ENCODE measurements at places on chromosomes 1 and 21. TPM values are rescaled to one million over a fixed set of nuclear protein-coding genes. Genes with fewer than 3 reads are reported as not detected.

The SPRR3 gene
- 1.2 TPM for polyA plus RNA-seq

DNA sequence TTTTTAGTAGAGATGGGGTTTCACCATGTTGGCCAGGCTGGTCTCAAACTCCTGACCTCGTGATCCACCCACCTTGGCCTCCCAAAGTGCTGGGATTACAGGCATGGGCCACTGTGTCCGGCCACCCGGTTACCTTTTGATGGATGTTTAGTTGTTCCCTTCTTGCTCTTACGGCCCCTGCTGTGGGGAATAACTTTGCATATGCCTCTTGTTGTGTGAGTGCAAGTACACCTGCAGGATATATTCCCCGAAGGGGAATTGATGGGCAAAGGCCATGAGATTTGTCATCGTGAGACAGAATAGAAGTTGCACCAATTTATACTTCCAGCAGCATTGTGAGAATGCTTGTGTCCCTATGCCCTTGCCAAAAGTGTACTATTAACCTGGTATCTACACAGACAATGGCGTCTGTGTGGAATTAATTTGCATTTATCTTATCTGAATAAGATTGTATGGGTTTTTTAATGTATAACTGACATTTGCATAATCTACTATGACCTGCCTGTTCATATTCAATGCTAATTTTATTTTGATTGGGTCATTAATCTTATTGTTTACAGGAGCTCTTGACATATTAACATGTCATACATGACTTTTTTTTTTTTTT, 8.1 kb downstream of the IL6R start:
- no peak for DNase-seq
- no peak overlapping the region for H3K4me3 ChIP-seq
- no peaks in the 10 kb centered on the region for H3K4me1 ChIP-seq
- no peaks in the 10 kb centered on the region for H3K27me3 ChIP-seq
- no peak overlapping the region for H3K27ac ChIP-seq

- H3K4me3 ChIP-seq: no peak overlapping the region
- H3K27ac ChIP-seq: no peak overlapping the region
- H3K36me3 ChIP-seq: no peaks in the 10 kb centered on the region
These were observed 10.3 kb downstream of the ACTRT2 start for GRCh38 chr1:3031401-3032221.

DNA sequence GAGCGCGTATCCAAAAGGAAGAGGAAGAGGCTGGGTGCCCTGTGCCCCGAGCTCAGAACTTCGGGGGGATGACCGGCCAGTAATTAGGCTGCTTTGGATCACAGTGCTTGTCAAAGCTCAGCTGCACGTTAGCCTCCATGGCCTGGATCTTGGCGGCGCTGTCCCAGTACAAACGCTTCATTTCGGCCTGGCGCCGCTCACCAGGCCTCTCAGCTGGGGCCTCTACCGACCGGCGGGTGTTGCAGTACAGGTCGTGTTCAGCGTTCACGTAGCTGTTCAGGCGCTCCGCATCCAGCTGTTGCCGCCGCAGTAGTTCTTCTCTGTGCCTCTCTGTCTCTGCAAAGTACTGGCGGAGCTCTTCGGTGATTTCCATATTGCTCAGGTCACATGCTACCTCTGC, 1.4 kb upstream of the ZNF326 start:
- H3K27me3 ChIP-seq: no peaks in the 10 kb centered on the region
- H3K4me1 ChIP-seq: peaks cover 5% of the 10 kb centered on the region
- no peak overlapping the region for H3K4me3 ChIP-seq
- no peaks in the 10 kb centered on the region for H3K36me3 ChIP-seq
- no peak for DNase-seq

DNA sequence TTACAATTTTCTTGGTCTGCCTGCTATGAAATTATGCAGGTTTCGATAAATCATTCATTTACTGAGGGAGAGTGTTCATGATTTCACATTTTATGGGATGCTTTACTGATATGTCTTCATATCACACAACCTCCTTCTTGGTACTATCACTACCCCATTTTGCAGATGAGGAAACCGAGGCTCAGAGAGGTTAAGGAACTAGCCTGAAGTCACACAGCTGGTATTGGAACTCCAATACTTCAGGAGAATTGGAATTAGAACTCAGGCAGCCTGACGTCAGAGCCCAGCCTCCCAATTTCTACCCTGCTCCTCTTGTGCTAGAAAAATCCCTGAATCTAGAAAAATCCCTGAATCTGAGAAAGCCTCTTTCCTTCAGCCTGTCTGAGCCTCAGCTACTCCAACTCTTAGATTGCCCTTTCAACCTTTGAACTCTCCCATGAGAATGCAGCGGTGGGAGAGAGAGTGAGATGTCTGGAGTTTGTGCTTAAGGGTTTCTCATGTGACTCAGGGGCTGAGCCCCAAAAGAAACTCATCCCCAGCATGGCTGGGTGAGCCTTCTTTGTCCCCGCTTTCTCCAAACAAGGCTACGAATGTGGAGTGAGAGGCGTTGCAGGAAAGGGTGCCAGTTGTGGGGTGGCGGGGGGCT, 50.8 kb upstream of the IFNLR1 start:
- H3K27ac ChIP-seq: no peak overlapping the region
- H3K27me3 ChIP-seq: no peaks in the 10 kb centered on the region
- H3K4me3 ChIP-seq: no peak overlapping the region
- DNase-seq: no peak
- H3K4me1 ChIP-seq: peaks cover 4% of the 10 kb centered on the region

DNA sequence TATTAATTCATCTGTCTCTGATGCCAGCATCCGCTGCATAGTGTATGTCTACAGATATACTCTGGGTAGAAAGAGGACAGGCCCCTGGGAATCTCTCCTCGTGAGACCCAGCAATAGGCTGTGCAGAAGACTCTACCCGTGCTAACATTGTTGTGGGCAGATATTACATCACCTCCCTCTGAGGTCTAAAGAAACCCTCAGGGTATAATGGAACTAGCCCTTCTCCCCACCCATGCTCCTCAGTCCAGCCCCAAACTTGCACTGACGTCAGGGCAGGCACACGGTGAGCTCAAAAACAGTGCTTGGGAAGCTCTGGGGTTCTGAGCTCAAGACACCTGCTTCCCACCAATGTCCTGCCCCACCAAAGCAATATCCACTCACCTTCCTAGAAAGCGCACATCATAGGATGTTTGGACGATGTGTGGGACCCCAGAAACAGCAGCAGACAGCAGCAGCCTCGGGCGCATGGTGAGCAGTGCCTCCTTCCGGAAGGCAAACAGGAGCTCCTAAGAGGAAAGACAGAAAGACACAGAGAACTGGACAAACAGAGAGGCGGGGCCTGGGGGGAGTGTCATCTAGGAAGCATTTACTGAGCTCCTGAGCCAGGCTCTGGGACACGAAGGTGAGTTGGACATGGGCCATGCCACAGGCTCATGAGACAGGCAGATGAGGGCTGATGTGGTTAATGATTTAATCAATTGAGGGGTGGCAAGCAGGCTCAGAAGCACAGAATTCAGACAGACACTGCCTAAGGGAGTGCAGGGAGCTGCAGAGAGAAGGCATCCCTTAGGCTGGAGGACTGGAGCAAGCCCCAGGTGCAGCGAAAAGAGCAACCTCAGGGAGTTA, 4.8 kb downstream of the OVGP1 start:
- H3K27ac ChIP-seq: no peak overlapping the region
- H3K36me3 ChIP-seq: no peaks in the 10 kb centered on the region
- H3K27me3 ChIP-seq: peaks cover 2% of the 10 kb centered on the region
- H3K4me3 ChIP-seq: no peak overlapping the region
- no peak for DNase-seq

Data from lung (tissue), 17 donors.